ENCODE measurements at places on chromosomes 7 and 10. TPM values are rescaled to one million over a fixed set of nuclear protein-coding genes. Genes with fewer than 3 reads are reported as not detected.

Gene FLNC
- total RNA-seq, result 0.14 TPM

Gene CALML5
- total RNA-seq, result not detected

Gene CAV1
- total RNA-seq, result not detected

Gene TSPAN12
- not detected for total RNA-seq

Gene SERPINE1
- total RNA-seq, result 0.27 TPM

Gene VSTM2A
- total RNA-seq, result not detected

Gene FAM107B
- total RNA-seq, result 108 TPM

Gene CLDN15
- total RNA-seq, result 17.3 TPM

Gene CPXM2
- not detected for total RNA-seq

Gene FGL2
- 0.14 TPM for total RNA-seq

Gene CHN2
- total RNA-seq, result not detected

Gene PMS2
- 18.1 TPM for total RNA-seq

Gene SPDYE2
- total RNA-seq, result not detected

Gene ATRNL1
- total RNA-seq, result 0.62 TPM
